Activated CD8-positive, alpha-beta memory T cell treated with anti-CD3 and anti-CD28 coated beads for 1 hour (primary cell): ENCODE measurements at places on chromosomes 5 and 9.

DNA sequence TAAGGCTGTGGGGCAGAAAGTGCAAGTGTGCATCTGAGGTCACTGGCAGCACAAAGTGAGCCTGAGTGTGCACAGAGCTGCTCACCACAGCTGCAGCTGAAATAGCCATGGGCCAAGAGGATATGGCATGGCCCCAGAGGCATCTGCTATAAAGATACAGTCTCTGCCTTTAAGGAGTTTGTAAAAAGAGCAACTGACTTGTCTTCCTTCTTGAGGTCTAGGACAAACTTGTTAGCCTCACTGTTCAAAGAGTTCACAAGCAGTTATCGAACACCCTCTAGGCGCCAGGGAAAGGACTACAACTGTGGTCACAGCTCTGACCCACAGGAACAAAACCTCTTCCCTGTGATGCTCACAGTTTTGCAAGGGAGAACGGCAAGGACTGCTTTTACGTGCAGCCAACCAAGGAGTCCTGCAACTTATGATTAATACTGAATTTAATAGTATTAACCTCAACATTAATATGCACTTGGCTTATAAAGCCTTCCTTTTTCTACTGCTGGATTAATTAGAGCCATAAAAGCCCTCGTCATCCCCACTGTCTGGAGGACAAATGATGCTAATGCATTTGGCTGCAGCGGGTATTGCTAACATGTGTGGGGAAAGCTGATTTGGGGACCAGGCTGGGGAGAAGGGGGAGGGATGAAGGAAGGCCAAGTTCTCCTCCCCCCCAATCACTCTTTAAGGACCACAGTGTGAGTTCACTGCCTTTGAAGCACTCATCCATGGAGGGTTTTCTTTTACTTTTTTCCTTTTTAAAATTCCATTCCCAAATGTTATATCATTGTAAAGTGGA, 189.8 kb upstream of the TRIM32 start:
- DNase-seq, result no peak

DNA sequence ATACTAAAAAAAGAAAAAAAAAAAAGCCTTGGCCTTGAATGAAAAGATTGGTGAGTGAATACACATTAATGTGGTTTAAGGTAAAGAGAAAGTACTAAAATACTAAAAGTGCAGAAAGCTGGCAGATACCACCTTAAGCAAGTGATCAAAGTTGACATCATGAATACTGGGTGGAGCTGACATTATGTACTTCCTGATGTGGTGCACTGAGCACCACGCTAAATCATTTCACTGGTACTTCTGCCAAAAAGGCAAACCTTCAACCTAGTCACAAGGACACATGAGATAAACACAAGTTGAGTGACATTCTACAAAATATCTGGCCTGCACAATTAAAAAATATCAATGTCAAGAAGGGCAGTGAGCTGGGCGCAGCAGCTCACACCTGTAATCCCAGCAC, 33.8 kb upstream of the PANK3 start:
- no peak for DNase-seq

DNA sequence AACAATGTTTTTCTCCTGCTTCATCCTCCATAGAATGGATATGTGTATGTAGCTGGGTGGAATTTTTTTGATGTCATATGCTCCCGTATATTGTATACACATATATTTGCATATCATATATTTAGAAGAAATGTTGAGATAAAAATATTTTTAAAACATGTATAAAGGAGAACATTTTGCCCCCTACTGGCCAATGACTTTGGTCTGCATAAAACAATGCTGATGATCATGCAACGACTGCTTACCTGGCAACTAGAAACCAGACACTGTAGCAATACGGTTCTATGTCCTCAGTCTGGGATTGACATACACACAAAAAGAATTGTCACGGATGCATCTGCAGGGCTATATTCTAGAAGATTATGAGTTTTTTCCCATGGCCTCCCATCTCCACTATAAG, 503.6 kb downstream of the ELAVL2 start:
- DNase-seq, result no peak

DNA sequence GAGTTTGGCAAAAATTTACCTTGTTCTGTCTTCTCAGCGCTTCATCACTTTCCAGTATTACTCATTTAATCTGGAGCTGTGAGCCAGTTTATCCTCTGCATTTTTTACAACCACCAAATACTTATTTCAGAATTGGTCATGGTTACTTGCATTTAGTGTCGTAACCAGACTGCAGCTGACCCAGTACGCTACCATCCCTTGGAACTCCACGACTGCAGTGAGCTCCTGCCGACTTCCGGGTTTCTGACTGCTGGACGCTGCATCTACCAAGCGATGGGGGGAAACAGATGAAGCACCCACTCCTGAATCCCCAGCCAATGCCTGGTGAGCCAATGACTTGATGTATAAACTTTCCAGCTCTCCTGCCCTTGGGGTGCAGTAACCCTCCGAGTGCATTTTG, 174.4 kb upstream of the PRLR start:
- DNase-seq, result no peak

DNA sequence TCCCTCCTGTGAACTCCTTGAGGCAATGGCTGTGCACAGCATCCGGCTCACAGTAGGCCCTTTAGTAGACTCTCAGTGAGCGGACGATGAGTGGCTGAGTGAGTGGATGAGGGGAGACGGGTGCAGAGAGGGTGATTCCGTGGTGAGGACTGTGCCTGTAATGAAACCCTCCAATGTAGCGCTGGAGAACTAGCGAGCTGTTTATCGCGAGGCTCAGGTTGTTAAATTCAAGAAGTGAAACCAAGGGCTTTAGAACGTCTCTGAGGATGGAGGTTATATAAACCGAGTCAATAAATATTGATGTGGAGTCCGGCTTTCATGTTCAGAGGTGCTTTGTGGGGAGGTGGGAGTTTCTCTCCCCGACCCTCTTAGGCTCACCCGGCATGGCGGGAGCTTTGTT, 53.2 kb downstream of the NSG2 start:
- DNase-seq, result no peak

- DNase-seq, result no peak
Measured at GRCh38 chr5:177018341-177018740, 4.2 kb upstream of the ZNF346 start.

DNA sequence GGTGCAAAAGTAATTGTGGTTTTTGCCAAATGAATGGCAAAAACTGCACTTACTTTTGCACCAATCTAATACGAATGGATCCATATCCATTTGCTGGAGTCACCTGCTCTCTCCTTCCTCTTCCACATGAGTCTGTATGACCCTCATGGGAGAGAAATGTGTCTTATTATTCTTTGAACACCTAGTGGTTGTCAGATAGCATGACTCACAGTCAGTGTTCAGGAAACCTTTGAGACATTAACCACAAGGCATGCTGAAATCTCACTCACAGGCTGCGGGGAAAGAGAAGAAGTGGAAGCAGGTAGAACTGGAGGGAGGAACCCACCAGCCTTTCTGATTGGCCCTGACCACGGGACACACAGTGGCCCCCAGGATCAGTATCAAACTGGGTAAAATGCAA, 222.8 kb upstream of the KLF4 start:
- no peak for DNase-seq

- DNase-seq, result no peak
Measured at GRCh38 chr5:39604491-39604890, 179.7 kb upstream of the DAB2 start.

GRCh38 chr5:9329125-9329524, 216.8 kb downstream of the SEMA5A start:
- no peak for DNase-seq

DNA sequence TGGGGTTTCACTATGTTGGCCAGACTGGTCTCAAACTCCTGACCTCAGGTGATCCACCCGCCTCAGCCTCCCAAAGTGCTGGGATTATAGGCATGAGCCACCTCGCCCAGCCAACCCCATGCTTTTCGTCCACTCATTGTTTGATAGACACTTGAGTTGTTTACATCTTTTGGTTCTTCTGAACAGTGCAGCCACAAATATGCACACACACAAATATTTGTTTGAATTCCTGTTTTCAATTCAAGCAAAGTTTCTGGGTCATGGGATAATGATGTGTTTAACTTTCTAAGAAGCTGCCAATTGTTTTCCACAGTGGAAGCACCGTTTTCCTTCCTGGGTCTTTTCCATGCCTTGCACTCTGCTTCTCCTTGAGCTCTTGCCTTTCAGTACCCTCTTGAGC, 6.8 kb upstream of the PAEP start:
- no peak for DNase-seq

DNA sequence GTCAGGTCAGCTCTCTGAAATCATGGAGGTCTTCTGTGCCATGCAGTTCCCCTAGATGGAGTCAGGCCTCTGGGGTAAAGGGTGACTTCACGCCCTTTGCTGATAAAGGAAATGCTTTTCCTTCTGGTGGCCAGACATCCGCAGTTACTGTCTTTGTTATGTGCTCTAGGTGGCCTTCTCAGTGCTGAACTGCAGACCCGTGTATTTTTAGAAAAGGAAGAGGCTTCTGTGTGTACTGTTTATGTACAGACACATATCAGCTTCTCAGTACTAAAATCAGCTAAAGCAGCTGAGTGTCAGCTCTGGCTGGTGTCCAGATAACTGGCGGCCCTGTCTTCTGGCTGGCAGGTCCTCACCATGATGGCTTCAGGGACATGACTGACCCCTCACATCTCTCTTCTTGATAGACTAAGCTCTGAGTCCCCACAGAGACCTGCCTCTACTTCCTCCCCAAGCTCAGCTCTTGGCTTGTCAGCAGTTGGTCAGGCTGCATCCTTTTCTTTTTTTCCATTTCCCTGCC, 75.3 kb downstream of the ARHGAP26 start:
- no peak for DNase-seq

- no peak for DNase-seq
Measured at GRCh38 chr5:150035139-150035895, 34.8 kb downstream of the HMGXB3 start.

DNA sequence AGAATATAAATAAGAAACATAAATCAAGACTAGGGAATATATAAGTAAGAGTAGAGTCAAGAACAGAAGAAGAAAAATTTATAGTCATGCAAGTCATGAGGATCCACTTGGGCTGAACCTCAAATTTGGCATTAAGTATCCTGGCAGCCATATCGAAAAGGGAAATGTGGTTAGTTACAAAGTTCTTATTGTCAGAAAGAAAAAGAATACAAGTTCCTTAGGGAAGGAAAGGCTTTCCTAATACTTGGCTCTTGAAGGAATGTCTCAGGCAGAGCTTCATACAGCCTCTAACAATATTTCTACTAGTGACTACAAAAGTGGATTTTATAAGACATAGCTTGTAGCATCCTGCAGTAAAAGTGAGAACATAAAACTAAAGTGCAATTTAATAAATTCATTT, 45.4 kb downstream of the TMEM252 start:
- DNase-seq, result no peak

DNA sequence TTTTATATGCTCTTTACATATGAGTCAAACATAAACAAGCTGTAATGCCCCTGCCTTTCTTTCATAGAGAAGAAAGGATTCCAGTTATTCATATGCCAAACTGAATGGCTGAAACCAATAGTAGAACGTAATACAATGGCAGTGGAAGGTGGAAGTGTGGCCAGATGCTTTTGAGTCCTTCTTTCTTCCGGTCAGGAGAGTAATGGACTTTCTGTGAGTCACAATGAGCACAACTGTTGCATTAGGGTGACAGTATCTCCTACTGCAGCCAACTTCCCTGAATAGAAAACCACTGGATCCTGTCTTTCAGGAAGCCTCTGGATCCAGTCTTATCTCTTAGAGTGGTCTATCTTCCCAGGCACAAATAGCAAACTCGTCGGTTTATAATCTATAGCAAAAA, 855.2 kb downstream of the MAT2B start:
- no peak for DNase-seq

DNA sequence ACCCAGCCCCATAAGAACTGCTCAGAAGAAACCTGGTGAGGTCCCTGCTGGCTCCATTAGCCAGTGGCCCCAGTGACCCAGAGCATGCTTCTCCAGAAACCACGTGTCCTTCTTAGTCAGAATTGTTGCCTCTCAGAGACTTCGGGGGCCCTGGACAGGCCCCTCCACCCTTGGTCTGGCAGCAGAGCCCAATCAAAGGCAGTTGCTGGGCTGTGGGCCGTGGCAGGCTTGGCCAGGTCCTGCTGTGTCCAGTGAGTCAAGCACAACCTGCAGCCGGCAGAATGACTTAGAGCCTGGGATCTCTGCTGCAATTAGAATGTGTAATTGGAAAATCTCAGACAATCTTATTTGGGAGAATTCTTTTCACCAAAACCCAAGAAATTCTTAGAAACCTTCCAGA, 502.0 kb upstream of the KLF4 start:
- DNase-seq, result no peak

- DNase-seq, result no peak
Measured at GRCh38 chr5:139389701-139390638, at the start of gene MZB1. Gene MZB1 (minus strand): TSS chr5:139389913. CDS start chr5:139389856, 57 bp downstream.

DNA sequence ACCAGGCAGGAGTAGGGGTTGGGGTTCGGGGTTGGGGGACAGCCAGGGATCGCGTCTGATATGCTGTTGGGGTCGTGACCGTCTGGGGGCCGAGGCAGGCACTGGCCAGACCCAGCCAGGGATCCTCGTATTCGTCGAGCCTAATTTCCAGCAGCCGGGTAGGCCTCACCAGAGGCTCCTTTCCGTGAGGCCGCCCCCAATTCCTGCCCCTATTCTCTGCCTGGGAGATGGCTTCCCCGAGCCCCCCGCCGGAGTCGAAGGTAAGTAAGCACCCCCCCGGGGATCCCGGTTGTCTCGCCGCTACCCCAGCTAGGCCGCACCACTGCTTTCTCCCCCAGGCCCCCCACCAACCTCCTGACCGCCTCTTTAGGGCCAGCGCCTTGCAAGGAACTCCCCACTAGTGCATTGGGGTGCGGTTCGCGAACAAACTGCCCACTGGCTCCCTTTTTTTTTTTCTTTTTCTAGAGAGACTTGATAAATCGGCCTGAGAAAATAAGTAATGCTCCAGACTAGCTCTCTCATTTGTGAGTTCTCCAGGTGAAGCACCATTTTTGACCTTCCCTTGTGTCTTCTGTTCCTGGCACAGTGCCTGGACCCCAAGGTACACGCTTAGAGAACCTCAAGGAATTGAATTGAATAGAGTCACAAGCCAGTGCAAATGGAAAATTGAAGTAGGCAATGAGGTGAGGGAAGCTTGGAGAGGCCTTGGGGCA, 435 bp downstream of the ZNF189 start:
- no peak for DNase-seq

DNA sequence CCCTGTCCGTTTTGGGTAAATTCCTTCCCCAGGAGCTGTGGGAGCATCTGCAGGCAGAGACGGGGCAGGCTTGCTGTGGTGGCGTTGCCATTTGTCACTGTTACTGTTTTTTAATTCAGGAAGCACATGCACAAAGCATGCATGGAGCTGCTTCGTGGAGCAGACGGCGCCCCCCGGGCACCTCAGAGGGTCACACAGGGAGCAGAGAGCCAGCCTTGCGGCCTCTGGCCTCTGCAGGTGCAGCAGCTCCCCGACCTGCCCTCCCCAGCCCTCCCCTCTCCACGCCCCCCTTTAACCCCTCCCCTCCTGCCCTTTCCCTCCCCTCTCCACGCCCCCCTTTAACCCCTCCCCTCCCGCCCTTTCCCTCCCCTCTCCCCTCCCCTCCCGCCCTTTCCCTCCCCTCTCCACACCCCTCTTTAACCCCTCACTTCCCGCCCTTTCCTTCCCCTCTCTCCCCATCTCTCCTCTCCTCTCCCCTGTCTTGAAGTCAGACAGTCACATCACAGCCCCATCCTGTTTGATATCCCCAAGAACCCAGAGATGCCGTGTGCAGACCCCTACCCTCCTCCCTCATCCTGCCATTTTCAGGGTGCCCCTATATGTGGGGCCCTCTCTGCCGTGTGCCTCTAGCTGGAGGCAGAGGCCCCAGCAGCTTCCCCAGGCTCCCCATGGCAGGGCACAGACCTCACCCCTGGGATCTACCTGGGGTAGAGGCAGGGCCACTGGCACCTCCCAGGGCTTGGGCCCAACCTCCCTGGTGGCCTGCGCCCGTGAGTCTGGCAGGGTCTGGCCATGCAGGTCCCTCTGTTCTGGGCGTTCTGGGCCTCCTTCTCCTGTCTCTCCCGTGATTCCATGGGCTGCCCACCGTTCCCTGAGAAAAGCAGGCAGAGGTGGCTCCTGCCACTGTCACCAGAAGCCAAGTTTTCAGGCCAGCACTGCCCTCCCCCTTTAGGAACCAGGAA, 29.6 kb upstream of the UBAC1 start:
- no peak for DNase-seq
